Endodermal cell (in vitro differentiated cells): ENCODE measurements at places on chromosomes 7 and 10. TPM values are rescaled to one million over a fixed set of nuclear protein-coding genes. Genes with fewer than 3 reads are reported as not detected.

The ACBD5 gene
- 13.7 and 15.6 TPM in 2 replicates for total RNA-seq

The PTF1A gene
- total RNA-seq = not detected in 2 replicates

The OR2A12 gene
- total RNA-seq = not detected in 2 replicates

The LIPJ gene
- 0.09 TPM in 1 of 3 replicates, not detected in the others for total RNA-seq

The C10orf105 gene
- 0.19 to 0.57 TPM (median 0.33 TPM) in 3 replicates for total RNA-seq

The HKDC1 gene
- 0.07 and 0.22 TPM in 2 replicates for total RNA-seq

The RBP4 gene
- 0.59 to 0.82 TPM (median 0.63 TPM) in 3 replicates for total RNA-seq

DNA sequence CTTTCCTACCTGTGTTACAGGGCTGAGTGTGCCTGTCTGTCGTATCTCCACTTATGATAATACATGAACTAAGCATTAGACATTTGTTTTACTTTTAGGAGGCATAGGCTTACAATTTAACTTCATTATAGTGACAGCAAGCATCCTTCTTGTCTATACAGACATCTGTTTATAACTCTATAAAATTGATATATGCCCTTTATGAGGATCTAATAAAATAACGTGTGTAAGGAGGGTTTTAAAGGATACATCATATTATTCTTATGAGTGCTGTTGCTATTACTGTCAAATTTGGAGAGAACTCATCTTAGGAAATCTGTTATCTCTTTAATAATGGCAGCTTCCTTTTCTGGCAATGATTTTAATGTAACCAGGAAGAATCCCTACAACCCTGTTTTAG, 21.9 kb downstream of the THNSL1 start:
- no peak overlapping the region for H3K27ac ChIP-seq
- no peak for DNase-seq
- no peak overlapping the region for H3K4me3 ChIP-seq
- H3K4me1 ChIP-seq = peaks cover 4% of the 10 kb centered on the region

DNA sequence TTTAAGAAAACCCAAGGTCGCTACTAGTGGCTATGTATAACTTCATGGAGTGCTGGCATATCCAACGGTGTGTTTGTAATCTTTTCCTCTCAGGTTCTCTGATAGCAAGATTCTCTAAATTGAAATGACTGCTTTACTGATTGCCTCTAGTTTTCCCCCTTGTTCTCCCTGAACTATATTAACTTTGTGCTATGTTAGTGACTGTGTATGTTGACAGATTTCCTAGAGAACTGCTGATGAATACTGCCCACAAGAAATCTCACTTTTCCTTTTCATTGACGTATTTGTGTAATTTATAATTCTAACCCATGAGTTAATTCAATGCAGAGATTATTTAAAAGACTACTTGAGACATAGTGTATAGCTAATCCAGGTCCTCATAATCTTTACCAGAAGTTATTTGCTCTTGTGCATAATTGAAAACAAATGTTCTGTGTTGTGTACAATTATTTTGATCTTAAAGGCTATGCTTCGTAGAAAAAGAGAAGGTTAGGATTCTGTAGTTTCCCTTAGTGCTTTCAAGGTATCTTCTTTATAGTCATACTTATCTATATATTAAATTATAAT, 70.6 kb upstream of the GLCCI1 start:
- H3K27ac ChIP-seq = no peak overlapping the region
- no peak overlapping the region for H3K4me3 ChIP-seq
- no peaks in the 10 kb centered on the region for H3K4me1 ChIP-seq
- no peaks in the 10 kb centered on the region for H3K27me3 ChIP-seq
- no peak for DNase-seq

- H3K36me3 ChIP-seq = no peaks in the 10 kb centered on the region
These were observed 12.3 kb downstream of the KCNIP2 start for GRCh38 chr10:101831169-101831811.

DNA sequence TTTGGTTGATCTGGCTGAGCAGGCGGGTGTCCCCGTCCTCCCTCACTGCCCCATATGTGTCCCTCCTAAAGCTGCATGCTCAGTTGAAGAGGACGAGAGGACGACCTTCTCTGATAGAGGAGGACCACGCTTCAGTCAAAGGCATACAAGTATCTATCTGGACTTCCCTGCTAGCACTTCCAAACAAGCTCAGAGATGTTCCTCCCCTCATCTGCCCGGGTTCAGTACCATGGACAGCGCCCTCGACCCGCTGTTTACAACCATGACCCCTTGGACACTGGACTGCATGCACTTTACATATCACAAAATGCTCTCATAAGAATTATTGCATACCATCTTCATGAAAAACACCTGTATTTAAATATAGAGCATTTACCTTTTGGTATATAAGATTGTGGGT, 26.9 kb upstream of the TRIM56 start:
- DNase-seq = peak; percentile 93
- H3K4me3 ChIP-seq = no peak overlapping the region
- no peak overlapping the region for H3K27ac ChIP-seq
- no peaks in the 10 kb centered on the region for H3K36me3 ChIP-seq

DNA sequence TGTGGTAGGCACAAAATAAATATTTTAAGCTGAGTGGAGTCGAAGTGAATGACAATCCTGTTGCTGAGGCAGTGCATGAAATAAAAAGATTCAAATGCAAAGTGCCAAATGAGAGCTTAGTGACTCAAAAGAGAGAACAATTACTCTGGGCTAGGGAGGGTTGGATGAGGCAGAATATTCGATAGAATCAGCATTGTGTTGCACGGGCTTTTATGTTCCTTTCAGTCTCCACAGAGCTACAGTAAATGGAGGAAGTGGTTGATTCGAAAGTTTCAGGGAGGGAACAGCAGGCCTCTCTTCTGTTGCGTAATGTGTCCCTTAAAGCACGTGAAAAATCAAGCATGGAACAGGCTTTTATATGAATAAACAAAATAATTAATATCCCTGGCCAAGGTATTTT, 599.3 kb upstream of the CELF2 start:
- no peaks in the 10 kb centered on the region for H3K36me3 ChIP-seq
- no peak overlapping the region for H3K27ac ChIP-seq
- no peaks in the 10 kb centered on the region for H3K4me1 ChIP-seq
- no peak overlapping the region for H3K4me3 ChIP-seq
- H3K27me3 ChIP-seq = no peaks in the 10 kb centered on the region
- DNase-seq = no peak

- no peaks in the 10 kb centered on the region for H3K4me1 ChIP-seq
- H3K27me3 ChIP-seq = no peaks in the 10 kb centered on the region
- H3K4me3 ChIP-seq = no peak overlapping the region
- no peaks in the 10 kb centered on the region for H3K36me3 ChIP-seq
- no peak overlapping the region for H3K27ac ChIP-seq
These were observed 4.6 kb downstream of the GNAI1 start for GRCh38 chr7:80139236-80139635.

- no peaks in the 10 kb centered on the region for H3K4me1 ChIP-seq
- H3K27ac ChIP-seq = peak overlapping the region; percentile 97
- peak; percentile 78 for DNase-seq
These were observed 745 bp downstream of the YWHAG start for GRCh38 chr7:76358011-76358480.

GRCh38 chr10:96414303-96414702, 55.5 kb upstream of the OPALIN start:
- H3K27me3 ChIP-seq = no peaks in the 10 kb centered on the region
- H3K27ac ChIP-seq = no peak overlapping the region
- H3K4me3 ChIP-seq = no peak overlapping the region
- peaks cover 6% of the 10 kb centered on the region for H3K4me1 ChIP-seq
- DNase-seq = no peak
- no peaks in the 10 kb centered on the region for H3K36me3 ChIP-seq

GRCh38 chr7:25636871-25637283, 408.6 kb upstream of the NPVF start:
- H3K4me3 ChIP-seq = no peak overlapping the region
- H3K27ac ChIP-seq = no peak overlapping the region
- no peaks in the 10 kb centered on the region for H3K36me3 ChIP-seq
- H3K4me1 ChIP-seq = peaks cover 3% of the 10 kb centered on the region
- H3K27me3 ChIP-seq = no peaks in the 10 kb centered on the region

GRCh38 chr7:100730136-100730800, 3.1 kb upstream of the ZAN start:
- H3K4me3 ChIP-seq = no peak overlapping the region
- H3K36me3 ChIP-seq = no peaks in the 10 kb centered on the region
- DNase-seq = no peak
- no peaks in the 10 kb centered on the region for H3K27me3 ChIP-seq

GRCh38 chr7:39979406-39980073, 29.5 kb downstream of the CDK13 start:
- H3K4me3 ChIP-seq = no peak overlapping the region
- DNase-seq = no peak
- H3K4me1 ChIP-seq = no peaks in the 10 kb centered on the region
- no peaks in the 10 kb centered on the region for H3K36me3 ChIP-seq

GRCh38 chr7:68441645-68442044, 1156.6 kb upstream of the AUTS2 start:
- no peaks in the 10 kb centered on the region for H3K27me3 ChIP-seq
- no peak for DNase-seq
- no peak overlapping the region for H3K4me3 ChIP-seq
- H3K4me1 ChIP-seq = no peaks in the 10 kb centered on the region
- H3K36me3 ChIP-seq = no peaks in the 10 kb centered on the region

GRCh38 chr7:9083837-9084236, 650.4 kb downstream of the NXPH1 start:
- H3K4me3 ChIP-seq = no peak overlapping the region
- no peaks in the 10 kb centered on the region for H3K4me1 ChIP-seq
- H3K36me3 ChIP-seq = no peaks in the 10 kb centered on the region
- H3K27me3 ChIP-seq = no peaks in the 10 kb centered on the region
- no peak for DNase-seq
- no peak overlapping the region for H3K27ac ChIP-seq

DNA sequence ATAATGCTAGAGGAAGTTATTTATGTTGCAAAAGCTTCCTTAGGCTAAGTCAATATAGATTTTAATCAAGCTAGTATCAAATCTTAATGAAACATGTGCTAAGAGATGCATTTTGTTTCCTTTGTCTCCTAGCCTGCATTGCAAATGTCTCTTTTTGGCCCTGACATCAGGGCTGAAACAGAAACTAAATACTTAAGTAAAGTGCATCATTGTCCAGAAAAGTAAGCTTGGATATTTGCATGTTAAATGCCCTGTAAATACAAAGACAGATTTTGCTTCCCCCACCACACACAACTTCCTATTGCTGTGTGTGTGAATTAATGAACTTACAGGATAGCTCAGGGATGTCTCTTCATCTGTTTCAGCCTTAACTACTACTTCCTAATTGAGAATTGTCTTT, 10.0 kb upstream of the STAMBPL1 start:
- no peak overlapping the region for H3K4me3 ChIP-seq
- H3K27me3 ChIP-seq = peaks cover 4% of the 10 kb centered on the region
- H3K27ac ChIP-seq = no peak overlapping the region
- H3K36me3 ChIP-seq = no peaks in the 10 kb centered on the region
- H3K4me1 ChIP-seq = no peaks in the 10 kb centered on the region

- no peak overlapping the region for H3K27ac ChIP-seq
- no peaks in the 10 kb centered on the region for H3K36me3 ChIP-seq
- no peak overlapping the region for H3K4me3 ChIP-seq
- DNase-seq = no peak
- H3K4me1 ChIP-seq = no peaks in the 10 kb centered on the region
These were observed 484.7 kb upstream of the NRP1 start for GRCh38 chr10:33819206-33819605.

- peak overlapping the region; percentile 80 for H3K27ac ChIP-seq
- DNase-seq = no peak
- H3K4me1 ChIP-seq = peaks cover 6% of the 10 kb centered on the region
- H3K27me3 ChIP-seq = no peaks in the 10 kb centered on the region
- H3K36me3 ChIP-seq = no peaks in the 10 kb centered on the region
These were observed 23.6 kb upstream of the ITGB8 start for GRCh38 chr7:20307119-20307518.

DNA sequence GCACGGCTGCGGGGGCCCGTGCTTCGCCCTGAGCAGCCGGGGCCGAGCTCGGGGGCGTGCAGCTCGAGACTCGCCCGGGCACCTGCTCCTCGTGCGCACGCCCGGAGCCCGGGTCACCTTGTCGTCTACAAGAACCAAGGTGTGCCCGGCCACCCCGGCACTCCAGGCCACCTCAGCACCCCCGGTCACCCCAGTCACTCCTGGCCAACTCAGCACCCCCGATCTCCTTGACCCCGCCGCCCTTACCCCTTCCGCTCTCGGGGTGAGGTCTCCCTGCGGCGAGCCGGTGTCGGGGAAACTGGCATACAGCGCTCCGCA, 268 bp upstream of the IGFBP3 start:
- H3K27ac ChIP-seq = no peak overlapping the region
- peak overlapping the region; percentile 74 for H3K4me3 ChIP-seq
- H3K4me1 ChIP-seq = no peaks in the 10 kb centered on the region
- no peak for DNase-seq
- H3K27me3 ChIP-seq = peaks cover 86% of the 10 kb centered on the region

DNA sequence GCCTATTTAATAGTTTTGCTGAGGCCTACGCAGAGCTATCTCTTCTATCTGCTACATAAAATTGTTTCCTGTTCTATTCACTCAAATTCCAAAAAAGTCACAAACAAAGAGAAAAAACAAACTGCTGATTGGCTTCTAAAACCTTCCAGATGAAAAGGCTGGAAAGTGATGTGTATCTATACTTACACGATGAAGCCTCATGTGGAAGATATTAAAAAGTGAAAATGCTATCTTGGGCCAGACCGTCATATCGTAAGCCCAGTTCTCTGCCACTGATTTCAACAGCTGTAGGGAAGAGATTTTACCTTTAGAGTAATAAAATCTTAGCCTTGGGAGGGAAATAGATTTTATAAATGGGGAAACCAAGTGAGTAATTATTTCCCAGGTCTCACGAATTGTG, 394.8 kb downstream of the KIF20B start:
- H3K4me1 ChIP-seq = no peaks in the 10 kb centered on the region
- H3K4me3 ChIP-seq = no peak overlapping the region
- no peak for DNase-seq

GRCh38 chr7:151429560-151430331, 10.2 kb downstream of the CRYGN start:
- no peak for DNase-seq
- H3K4me1 ChIP-seq = peaks cover 16% of the 10 kb centered on the region
- H3K27me3 ChIP-seq = no peaks in the 10 kb centered on the region
- H3K4me3 ChIP-seq = no peak overlapping the region
- no peaks in the 10 kb centered on the region for H3K36me3 ChIP-seq

- no peaks in the 10 kb centered on the region for H3K4me1 ChIP-seq
- no peaks in the 10 kb centered on the region for H3K27me3 ChIP-seq
- no peak overlapping the region for H3K4me3 ChIP-seq
- no peak overlapping the region for H3K27ac ChIP-seq
These were observed 20.3 kb upstream of the TIAL1 start for GRCh38 chr10:119616882-119617570.

- peak overlapping the region; percentile 37 for H3K4me3 ChIP-seq
- H3K4me1 ChIP-seq = no peaks in the 10 kb centered on the region
- peak overlapping the region; percentile 86 for H3K27ac ChIP-seq
- H3K27me3 ChIP-seq = peaks cover 13% of the 10 kb centered on the region
- peak; percentile 99 for DNase-seq
- H3K36me3 ChIP-seq = no peaks in the 10 kb centered on the region
These were observed 46.6 kb downstream of the CDHR3 start for GRCh38 chr7:106009503-106010226.

DNA sequence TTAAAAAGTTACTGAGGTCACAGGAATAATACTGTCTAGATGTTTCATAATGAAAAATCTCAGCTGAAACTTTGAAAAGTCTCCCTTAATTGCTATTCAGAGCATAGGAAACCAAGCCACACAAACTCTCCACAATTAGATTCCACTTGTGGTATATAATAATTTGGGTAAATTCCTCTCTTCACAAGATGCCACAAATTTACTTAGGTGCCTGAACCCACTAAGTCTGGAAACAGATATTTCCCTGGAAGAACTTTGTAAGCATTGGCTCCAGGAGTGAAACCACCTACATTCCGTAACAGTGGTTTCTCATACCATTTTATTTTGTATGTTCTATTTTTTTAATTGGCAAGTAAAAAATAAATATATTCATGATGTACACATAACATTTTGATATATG, 493.4 kb downstream of the SEMA3D start:
- no peak overlapping the region for H3K27ac ChIP-seq
- no peak overlapping the region for H3K4me3 ChIP-seq
- H3K36me3 ChIP-seq = no peaks in the 10 kb centered on the region
- no peak for DNase-seq
- H3K4me1 ChIP-seq = no peaks in the 10 kb centered on the region
